ENCODE measurements at places on chromosomes 7 and 10.

- H3K27ac ChIP-seq = no peak overlapping the region
- H3K27me3 ChIP-seq = no peaks in the 10 kb centered on the region
- DNase-seq = no peak
- H3K4me3 ChIP-seq = no peak overlapping the region
- H3K36me3 ChIP-seq = no peaks in the 10 kb centered on the region
- H3K4me1 ChIP-seq = peaks cover 11% of the 10 kb centered on the region
Measured at GRCh38 chr10:7272008-7272407, 138.8 kb downstream of the SFMBT2 start.

GRCh38 chr7:140080919-140081318 lies 18.2 kb upstream of the PARP12 start:
- peaks cover 12% of the 10 kb centered on the region for H3K27me3 ChIP-seq
- H3K36me3 ChIP-seq = no peaks in the 10 kb centered on the region
- no peak for DNase-seq
- no peak overlapping the region for H3K27ac ChIP-seq

GRCh38 chr7:27316311-27316710 lies 73.7 kb downstream of the EVX1 start:
- H3K4me1 ChIP-seq = no peaks in the 10 kb centered on the region
- H3K27me3 ChIP-seq = no peaks in the 10 kb centered on the region
- no peak overlapping the region for H3K27ac ChIP-seq
- DNase-seq = no peak
- H3K36me3 ChIP-seq = no peaks in the 10 kb centered on the region

DNA sequence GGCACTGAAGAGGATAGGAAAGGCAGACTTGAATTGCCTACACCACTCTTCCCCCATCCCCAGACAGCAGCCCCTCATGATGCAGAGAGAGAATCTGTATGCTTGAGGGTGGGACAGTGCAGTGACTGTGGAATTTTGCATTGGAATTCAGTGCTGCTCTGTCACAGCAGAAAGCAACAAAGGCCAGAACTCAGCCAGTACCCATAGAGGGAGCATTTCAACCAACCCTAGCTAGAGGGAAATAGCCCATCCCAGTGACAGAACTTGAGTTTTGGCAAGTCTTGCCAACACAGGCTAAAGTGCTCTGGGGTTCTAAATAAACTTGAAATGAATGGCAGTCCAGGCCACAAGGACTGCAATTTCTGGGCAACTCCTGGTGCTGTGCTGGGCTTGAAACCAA lies 80.4 kb downstream of the TES start:
- H3K27me3 ChIP-seq = no peaks in the 10 kb centered on the region
- H3K36me3 ChIP-seq = no peaks in the 10 kb centered on the region
- no peak overlapping the region for H3K27ac ChIP-seq
- no peak overlapping the region for H3K4me3 ChIP-seq
- peaks cover 3% of the 10 kb centered on the region for H3K4me1 ChIP-seq

DNA sequence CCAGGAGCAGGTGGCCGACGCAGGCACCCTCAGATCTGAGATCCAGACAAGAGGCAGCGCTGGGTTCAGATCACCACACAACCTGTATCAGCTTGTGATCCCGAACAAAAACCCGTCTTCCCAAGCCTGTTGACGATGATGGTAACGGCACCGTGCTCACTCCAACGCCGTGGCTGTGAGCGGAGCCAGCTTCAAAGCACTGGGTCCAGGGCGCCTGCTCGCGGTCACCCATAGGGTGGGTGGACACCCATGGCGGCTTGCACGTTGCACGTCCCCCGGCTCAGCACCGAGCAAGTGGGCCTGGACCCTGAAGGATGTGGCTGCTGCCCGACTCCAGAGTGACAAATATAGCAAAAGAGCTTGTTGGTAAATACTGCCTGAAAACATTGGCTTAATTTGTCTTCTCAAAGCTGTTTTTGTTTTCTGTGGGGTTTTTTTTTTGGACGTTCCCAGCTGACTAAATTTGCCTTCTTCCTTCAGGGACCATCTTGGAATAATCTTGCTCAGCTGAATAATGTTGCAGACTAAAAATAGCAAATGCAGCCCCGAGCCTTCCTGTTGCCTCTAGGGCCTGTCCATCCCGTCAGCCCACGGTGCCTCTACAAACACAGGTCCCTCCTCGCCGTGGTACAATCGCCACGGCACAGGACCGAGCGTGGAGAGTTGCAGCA lies 41.0 kb downstream of the FOXK1 start:
- no peak for DNase-seq
- no peak overlapping the region for H3K4me3 ChIP-seq
- no peak overlapping the region for H3K27ac ChIP-seq
- H3K36me3 ChIP-seq = peaks cover 3% of the 10 kb centered on the region

GRCh38 chr10:51861731-51862130 lies 162.3 kb upstream of the CSTF2T start:
- H3K4me1 ChIP-seq = no peaks in the 10 kb centered on the region
- DNase-seq = no peak
- H3K4me3 ChIP-seq = no peak overlapping the region
- H3K27me3 ChIP-seq = no peaks in the 10 kb centered on the region
- no peaks in the 10 kb centered on the region for H3K36me3 ChIP-seq

- peaks cover 17% of the 10 kb centered on the region for H3K4me1 ChIP-seq
- H3K4me3 ChIP-seq = no peak overlapping the region
- peak; percentile 70 for DNase-seq
- H3K36me3 ChIP-seq = no peaks in the 10 kb centered on the region
- H3K27ac ChIP-seq = peak overlapping the region; percentile 46
Measured at GRCh38 chr7:46707973-46708372, 786.9 kb upstream of the IGFBP3 start.

- H3K27ac ChIP-seq = no peak overlapping the region
- DNase-seq = no peak
- no peaks in the 10 kb centered on the region for H3K27me3 ChIP-seq
Measured at GRCh38 chr7:134879815-134880475, 100.5 kb downstream of the CALD1 start.

- no peaks in the 10 kb centered on the region for H3K27me3 ChIP-seq
- no peak overlapping the region for H3K4me3 ChIP-seq
- no peaks in the 10 kb centered on the region for H3K36me3 ChIP-seq
- peaks cover 11% of the 10 kb centered on the region for H3K4me1 ChIP-seq
- no peak for DNase-seq
Measured at GRCh38 chr7:55099821-55100543, 81.2 kb downstream of the EGFR start.
